Sciatic nerve (tissue), 2 donors: ENCODE measurements at places on chromosomes 16 and 17. TPM values are rescaled to one million over a fixed set of nuclear protein-coding genes. Genes with fewer than 3 reads are reported as not detected.

The LPO gene
- not detected for total RNA-seq

The YPEL3 gene
- 96.4 TPM for total RNA-seq

DNA sequence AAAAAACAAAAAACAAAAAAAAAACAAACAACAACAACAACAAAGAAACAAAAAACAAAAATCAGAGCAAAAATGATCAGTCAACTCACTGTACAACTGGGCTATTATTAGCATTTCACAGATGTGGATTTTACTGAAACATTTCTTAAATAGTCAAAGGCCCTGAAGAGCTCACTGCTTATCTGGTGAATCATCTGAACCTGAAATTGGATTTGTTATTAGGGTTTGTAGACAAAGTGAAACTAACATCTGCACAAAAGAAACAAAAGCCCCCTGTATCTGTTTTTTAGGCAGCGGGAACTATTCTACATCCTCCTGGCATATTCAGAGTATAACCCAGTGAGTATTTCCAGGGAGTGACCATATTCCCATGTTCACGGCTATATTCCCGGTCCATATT is 32.6 kb upstream of the KSR1 start:
- DNase-seq, result no peak

DNA sequence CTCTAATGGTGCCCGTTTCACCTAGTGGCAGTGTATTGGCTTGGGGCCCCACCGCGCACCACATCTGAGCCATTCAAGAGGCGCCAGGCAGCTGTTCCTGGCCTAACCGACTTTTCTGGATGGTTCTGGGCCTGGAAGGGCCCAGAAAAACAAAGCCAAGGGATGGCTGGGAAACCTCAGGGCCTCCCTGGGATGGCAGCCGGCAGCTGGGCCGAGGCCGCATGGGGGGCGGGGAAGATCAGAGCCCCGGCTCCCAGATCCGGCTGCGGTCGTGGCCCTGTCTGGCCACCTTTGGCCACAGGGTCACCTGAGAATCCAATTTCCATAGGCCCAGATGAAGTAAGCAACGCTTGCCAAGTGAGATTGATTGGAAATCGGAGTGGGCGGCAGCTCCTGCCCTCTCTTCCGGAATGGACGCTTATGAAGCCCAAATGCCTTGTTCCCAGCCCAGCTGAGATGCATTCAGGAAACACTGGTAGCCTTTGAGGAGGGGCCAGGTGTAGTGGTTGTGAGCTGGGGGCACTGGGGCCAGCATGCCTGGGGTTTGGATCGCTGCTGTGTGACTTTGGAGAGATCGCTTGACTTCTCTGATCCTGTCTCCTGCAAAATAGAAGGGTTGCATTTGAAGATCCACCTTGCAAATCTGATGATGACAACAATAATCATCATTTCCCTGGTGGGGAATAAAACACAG is 163.8 kb upstream of the GSE1 start:
- DNase-seq, result no peak

The CPNE7 gene
- not detected for total RNA-seq

The ALOX15B gene
- not detected for total RNA-seq

DNA sequence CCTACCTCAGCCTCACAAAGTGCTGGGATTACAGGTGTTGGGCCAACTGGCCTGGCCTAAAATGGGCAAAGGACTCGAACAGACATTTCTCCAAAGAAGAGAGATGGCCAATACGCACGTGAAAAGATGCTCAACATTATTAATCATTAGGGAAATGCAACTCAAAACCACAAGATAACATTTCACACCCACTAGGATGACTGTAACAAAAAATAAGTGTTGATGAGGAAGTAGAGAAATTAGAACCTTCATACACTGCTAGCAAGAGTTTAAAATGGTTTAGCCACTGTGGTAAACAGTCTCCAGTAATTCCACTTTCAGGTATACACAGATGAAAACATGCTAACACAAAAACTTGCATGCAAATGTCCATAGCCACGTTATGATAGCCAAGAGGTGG is 5.7 kb downstream of the TMED6 start:
- DNase-seq, result no peak
